ENCODE measurements at places on chromosomes 11 and 22.

DNA sequence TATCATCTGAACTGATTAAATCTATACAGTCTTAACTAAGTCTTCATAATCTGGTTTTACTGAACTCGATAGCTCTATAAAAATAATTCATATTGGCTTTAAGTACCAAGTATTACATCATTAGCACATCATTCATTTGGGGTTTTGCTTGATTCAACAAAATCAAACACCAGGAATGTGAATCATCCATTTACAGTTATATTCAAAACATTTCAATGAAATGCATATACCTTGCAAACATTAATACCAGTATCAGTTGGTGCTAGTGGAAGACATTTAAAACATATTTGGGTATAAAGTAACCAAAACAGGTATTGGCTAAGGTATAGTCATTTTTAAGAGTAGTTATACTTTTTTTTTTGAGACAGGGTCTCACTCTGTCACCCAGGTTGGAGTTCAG lies 12.2 kb upstream of the CCDC89 start:
- no peak for DNase-seq

GRCh38 chr22:40250608-40251007 lies 72.9 kb downstream of the TNRC6B start:
- no peak for DNase-seq

DNA sequence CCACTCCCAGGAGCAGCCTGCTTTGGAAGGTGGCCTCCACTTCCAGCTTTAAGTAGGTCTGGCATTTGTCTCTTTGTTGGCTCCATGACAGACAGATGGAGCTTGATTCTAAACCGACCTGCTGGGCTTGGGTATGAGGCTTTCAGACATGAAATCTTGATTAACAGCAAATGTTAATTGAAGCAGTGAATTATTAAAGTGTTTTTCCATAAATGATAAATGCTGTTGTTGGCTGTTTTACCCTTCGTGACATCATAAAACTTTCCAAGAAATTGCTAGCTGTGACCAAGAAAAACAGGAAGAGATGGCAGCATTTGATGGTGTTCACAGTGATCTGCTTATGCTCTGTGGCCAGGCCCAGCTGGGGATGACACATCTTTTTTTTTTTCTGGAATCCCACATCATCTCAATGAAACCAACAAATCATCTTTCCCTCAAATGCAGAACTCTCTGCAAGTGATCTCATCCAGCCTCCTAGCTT lies 66.1 kb downstream of the RBMXL2 start:
- DNase-seq: no peak

DNA sequence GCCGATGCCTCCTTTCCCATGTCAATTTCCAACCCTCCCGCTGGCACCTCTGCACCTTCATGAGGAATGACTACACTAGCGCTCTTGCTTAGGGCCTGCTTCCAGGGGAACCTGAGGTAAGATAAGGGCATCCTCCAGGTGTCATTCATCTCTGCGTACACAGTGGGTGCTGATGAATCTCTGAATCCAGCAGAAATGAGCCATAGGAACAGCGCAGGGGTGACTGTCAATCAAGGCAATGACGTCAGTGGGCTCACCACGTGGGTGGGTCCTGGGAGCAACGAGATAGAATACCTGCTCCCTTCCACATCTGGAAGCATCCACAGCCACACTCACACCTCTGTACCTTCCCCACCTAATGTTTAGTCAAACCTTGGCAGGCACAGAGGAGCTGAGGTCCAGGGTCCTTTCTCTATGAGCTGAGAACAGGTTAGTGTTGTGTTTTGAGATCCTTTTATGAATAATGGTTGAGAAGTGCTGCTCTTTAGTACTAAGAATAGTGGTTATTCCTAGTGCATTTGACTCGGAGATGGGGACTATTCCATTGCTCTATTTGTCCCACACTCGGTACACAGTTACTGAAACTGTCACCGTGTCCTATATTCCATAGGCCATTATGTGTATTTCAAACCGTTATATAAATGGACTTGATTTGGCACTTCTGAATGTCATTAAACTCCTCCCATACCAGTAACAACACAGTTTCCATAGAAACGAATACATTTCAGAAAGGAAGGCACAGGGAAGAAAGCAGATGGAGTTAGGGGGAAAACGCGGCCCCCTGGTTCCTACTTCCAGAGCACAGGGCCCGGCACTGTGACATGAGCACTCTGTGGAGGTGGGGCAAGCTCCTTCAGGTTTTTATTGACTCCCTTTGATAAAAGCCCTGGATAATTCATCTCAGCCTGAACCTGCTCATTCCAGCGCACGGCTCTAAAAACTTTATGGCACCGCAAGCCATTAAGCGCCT lies 193.4 kb downstream of the ST3GAL4 start:
- DNase-seq: no peak

- no peak for DNase-seq
These were observed 186.4 kb upstream of the PITPNB start for GRCh38 chr22:28105413-28105812.

All from hematopoietic multipotent progenitor cell treated with erythropoietin and hydrocortisone succinate and interleukin-3 and kit ligand, for 15 days (in vitro differentiated cells).